ENCODE measurements at places on chromosomes 7 and 10.

DNA sequence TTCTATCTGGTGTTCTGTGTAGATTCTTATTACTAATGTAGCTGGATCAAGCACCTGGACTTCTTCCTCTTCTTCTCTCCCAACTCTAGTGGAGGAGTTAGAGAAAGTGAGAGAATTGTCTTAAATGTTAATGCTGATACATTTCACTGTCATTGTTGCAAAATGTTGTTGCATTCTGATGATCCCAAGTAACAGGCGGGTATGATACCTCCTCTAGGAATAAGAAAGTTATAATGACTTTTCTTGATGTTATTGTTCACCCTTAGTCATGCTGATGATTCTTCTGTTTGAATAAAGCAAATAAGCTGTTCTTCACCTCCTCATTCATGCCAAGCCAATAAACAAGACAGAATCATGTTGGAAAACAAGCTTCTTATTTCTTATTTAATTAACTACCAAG, 9.1 kb downstream of the CHRM2 start:
- no peak for ATAC-seq

- no peak for ATAC-seq
These were observed 207.3 kb downstream of the FAM107B start for GRCh38 chr10:14567421-14567820.

DNA sequence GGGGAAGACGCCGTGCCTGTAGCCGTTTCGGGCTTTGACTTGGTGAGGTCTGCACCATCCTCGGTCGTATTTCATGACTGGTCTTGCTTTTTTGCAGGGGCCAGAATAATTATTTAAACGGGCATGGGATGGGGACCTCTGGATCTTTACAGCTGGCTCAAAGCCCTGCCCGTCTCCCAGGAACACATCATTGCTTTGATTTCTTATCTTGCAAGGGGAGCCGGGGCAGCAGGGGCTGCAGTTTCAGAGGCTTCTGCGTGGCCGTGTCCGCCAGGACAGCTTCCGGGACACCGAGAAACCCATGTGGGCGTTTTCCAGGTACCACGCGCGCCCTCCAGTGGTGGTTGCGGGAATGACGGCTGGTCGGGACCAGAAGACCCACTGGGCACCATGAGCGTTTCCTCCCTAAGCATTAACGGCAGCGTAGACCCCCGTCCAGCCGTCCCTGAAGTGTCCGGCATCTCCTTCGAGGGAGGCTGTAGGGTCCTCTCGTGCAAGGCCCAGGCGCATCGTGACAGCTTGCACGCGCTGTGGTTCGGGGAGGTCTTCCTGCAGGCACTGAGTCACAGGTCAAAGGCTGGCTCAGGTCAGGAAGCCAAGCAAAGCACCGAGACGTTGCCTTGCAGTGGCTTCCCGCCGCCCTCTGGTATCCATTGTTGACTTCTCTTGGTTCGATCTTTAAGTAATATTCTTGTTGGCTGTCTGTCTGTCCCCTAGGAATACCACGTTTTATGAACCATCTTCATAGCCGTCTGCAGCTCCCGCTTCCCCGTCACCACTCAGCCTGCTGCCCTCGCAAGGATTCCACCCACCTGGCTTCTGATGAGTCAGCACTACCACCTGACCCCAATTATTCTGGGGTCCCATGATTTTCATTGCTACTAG, 16.2 kb upstream of the ZFAND2A start:
- ATAC-seq, result peak; percentile 69

- no peak for ATAC-seq
These were observed 336.0 kb downstream of the GLRX3 start for GRCh38 chr10:130472236-130472635.

- no peak for ATAC-seq
These were observed 511.0 kb upstream of the COBL start for GRCh38 chr7:51827631-51828030.

GRCh38 chr10:127353544-127353943, 157.2 kb upstream of the INSYN2A start:
- ATAC-seq, result no peak

DNA sequence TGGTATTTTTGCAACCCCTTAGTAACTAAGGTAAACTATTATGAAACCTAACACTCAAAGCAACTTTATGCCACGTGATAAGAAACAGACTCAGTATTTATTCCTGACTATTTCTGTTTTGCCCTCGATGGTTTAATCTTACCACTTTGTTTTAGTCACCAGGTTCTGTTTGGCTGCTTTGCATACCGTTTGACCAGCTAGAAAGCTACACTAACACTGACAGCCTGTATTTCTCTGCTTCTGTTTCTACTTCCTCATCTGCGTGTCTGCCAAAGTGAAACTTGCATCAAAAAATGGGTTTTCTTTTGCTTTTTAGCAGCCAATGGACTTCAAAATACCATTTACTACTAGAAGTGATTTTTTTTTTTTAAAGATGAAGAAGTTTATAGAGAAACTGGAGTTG, 802.5 kb downstream of the GRM8 start:
- ATAC-seq, result no peak

DNA sequence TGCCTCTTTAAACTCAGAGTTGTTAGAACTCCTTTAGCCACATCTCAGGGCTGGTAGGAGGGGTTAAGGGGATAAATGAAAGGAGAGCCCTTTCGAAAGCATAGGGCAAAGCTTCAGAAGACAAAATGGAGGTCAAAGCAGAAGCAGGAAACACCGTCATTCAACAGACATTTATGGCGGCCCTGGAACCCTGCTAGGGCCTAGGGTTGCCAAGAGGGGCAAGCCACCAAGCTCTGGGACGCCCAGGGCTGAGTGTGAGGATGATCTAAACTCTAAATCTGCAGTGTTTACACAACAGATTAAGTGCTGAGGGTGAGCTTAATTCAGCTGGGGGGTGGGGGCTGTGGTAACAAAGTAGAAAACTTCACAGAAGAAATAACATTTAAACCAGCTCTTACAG, 79.0 kb upstream of the NFE2L3 start:
- no peak for ATAC-seq

- ATAC-seq, result no peak
These were observed 9.1 kb upstream of the ZNF316 start for GRCh38 chr7:6628045-6628444.
